Skeletal muscle tissue (tissue), 5 donors: ENCODE measurements at places on chromosomes 5 and 9. TPM values are rescaled to one million over a fixed set of nuclear protein-coding genes. Genes with fewer than 3 reads are reported as not detected.

Gene CDH9
- total RNA-seq, result not detected

Gene TRIM36
- 2.6 TPM for total RNA-seq

Gene PLCXD3
- total RNA-seq, result 0.52 TPM

Gene CCL27
- total RNA-seq, result not detected

Gene CSF1R
- total RNA-seq, result 31.3 TPM

Gene RNF183
- not detected for total RNA-seq

Gene SH3RF2
- 3.7 TPM for total RNA-seq

Gene TNFSF15
- total RNA-seq, result 0.52 TPM

Gene BTNL8
- not detected for total RNA-seq

Gene TMC1
- 0.52 TPM for total RNA-seq

Gene REEP2
- 7.3 TPM for total RNA-seq

Gene OR13C4
- not detected for total RNA-seq

Gene GPR151
- total RNA-seq, result not detected

Gene ARHGEF37
- total RNA-seq, result 2.1 TPM

Gene PIP5K1B
- total RNA-seq, result 2.1 TPM

Gene CCDC171
- 5.7 TPM for total RNA-seq

Gene PCSK1
- total RNA-seq, result not detected
